ENCODE measurements at places on chromosomes 2 and 18.

DNA sequence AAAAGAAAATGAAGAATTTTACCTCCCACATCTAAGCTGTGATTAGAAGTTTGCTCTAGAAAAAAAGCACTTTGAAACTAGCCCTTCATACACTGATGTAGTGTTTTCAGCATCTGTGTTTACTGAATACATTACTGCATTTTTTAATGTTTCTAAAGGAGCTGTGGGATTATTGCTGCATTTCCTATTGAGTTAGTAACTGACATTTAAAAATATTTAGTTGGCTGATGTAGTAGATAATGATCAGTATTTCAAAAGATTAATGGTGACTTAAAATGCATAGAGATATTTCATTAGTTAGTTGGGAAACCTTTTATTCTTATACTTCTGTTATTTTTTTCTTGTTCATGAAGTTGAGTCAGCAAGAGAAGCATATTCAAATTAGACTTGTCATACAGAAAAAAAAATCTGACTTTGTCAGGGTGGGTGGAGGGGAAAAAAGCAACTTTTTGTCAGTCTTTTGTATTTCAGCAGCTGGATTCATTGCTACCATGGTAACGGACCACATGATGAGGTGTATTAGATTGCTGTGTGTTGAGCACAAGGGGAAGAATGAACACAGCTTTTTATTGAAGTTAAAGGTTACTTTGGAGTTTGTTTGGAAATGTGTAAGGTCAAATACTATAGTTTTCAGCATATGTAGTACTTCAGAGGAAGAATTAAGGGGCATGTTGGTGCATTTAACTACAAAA, at the start of gene DTNA:
DTNA (plus strand) TSS at position 549 of the 692 bp plus-strand sequence. CDS start 45,679 bp downstream, outside the sequence.
- no peaks in the 10 kb centered on the region for H3K36me3 ChIP-seq
- no peak within 1 kb of the TSS for H3K27ac ChIP-seq
- H3K4me3 ChIP-seq = no peak within 1 kb of the TSS

- no peaks in the 10 kb centered on the region for H3K36me3 ChIP-seq
- no peak overlapping the region for H3K4me3 ChIP-seq
- no peak overlapping the region for H3K27ac ChIP-seq
Measured at GRCh38 chr2:12397854-12398253, 318.9 kb upstream of the TRIB2 start.

- H3K27me3 ChIP-seq = no peaks in the 10 kb centered on the region
- H3K4me1 ChIP-seq = no peaks in the 10 kb centered on the region
- no peak for DNase-seq
- H3K36me3 ChIP-seq = peaks cover 9% of the 10 kb centered on the region
- H3K27ac ChIP-seq = no peak overlapping the region
Measured at GRCh38 chr2:20803226-20803682, 19.6 kb downstream of the LDAH start.

- no peak overlapping the region for H3K4me3 ChIP-seq
- no peaks in the 10 kb centered on the region for H3K27me3 ChIP-seq
- no peaks in the 10 kb centered on the region for H3K4me1 ChIP-seq
- H3K27ac ChIP-seq = no peak overlapping the region
Measured at GRCh38 chr18:29488617-29489016, 1311.7 kb upstream of the CDH2 start.

DNA sequence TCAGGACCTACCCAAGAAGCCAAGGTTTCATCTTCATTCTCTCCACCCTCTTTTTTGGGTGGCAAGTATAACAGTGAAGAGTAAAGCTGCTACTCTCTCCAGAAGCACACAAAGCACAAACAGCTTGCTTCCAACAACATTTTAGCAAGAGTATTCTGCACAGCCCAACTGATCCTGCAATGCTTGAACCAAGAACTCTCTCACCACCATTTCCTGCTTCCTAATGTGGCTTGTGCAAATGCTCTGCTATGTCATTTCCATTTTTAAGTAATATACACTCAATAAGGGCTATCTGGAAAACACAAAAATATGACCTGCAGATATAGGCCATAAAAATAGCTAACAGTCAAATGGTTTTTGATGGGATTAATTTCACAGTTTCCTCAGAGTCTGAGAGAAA, 24.1 kb upstream of the IHH start:
- no peak for DNase-seq
- H3K36me3 ChIP-seq = peaks cover 3% of the 10 kb centered on the region
- no peaks in the 10 kb centered on the region for H3K27me3 ChIP-seq
- no peak overlapping the region for H3K4me3 ChIP-seq

Data from activated CD4-positive, alpha-beta memory T cell treated with anti-CD3 and anti-CD28 coated beads, Interleukin-2, amount 10 ng/mL, durations not matched to agents 7 days and 5 days (primary cell).